ENCODE measurements at places on chromosomes 7 and 10.

DNA sequence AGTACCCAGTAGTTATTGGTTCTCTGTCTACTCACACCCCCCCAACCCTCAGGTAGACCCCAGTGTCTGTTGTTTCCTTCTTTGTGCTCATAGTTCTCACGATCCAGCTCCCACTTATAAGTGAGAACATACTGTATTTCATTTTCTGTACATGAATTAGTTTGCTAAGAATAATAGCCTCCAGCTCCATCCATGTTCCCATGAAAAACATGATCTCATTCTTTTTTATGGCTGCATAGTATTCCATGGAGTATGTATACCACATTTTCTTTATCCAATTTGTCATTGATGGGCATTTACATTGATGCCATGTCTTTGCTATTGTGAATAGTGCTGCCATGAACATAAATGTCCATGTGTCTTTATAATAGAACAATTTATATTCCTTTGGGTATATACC is 2.6 kb upstream of the FRMPD2 start:
- DNase-seq: no peak

DNA sequence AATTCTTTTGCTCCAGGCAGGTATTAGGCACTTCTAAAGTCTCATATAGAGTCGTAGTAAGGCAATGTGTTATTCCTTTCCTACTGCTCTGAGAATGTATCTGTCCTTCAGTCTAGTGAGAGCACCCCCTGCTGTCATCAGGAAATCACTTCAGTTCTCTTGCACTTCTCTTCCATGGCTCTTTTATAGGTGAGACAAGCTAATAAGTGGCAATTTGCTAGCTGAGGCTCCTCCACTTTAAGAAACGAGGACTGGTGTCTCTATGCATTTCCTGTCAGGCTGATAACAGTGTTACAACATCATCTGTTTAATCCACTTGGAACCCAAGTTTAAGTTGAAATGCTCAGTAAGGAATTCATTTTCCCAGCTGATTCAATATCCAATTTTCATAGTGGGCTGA is 350.6 kb downstream of the TFEC start:
- DNase-seq: no peak

- no peak for DNase-seq
Observed at GRCh38 chr7:69814421-69814962, 216.2 kb downstream of the AUTS2 start.

DNA sequence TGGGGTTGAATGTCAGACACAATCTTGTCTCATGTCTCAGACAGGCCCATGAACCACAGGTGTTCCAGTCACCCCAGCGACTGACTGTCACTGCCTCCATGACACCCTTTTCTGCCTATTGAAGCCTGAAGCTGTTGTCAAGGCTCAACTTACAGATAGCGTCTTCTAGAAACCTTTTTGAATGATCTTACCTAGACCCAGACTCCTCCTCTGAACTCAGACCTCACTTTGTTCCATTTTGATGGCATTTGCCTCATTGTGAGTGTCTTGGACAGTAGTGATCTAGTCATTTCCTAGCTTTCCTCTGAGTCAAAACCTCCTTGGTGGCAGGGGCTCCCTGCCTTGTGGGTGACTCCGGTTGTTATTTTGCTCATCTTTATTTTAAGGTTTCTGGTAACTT is 98.3 kb upstream of the AGK start:
- DNase-seq: no peak

GRCh38 chr10:56874950-56875349 is 513.9 kb upstream of the ZWINT start:
- no peak for DNase-seq

- no peak for DNase-seq
Observed at GRCh38 chr10:121864168-121864567, 63.7 kb downstream of the ATE1 start.

DNA sequence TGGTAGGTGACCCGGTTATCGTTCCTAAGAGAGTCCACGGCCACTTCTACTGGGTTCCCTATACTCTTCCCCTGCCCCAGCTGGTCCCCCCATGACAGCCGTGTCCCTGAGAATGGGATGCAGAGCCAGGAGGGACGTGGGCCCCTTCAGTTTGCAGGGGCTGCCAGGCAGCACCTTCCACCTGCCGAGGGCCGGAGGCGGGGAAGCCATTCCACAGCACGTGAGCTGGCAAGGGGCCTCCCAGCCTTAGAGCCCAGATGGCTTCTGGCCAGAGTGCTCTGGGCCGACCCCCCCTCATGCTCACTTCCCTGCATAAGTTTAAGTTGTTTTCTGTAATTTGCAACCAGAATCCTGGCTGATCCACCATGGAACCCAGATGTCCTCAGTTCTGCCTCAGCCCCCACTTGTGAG is 39.0 kb downstream of the DIP2C start:
- no peak for DNase-seq

GRCh38 chr7:4240042-4240441 is 442.1 kb upstream of the FOXK1 start:
- no peak for DNase-seq

GRCh38 chr7:24922099-24922773 is 57.7 kb downstream of the OSBPL3 start:
- DNase-seq: no peak

- DNase-seq: no peak
Observed at GRCh38 chr10:50740293-50740648, 535 bp downstream of the ASAH2B start.

- DNase-seq: no peak
Observed at GRCh38 chr7:32048970-32049491, 21.2 kb downstream of the PDE1C start.

- no peak for DNase-seq
Observed at GRCh38 chr10:72171175-72171630, 44.6 kb upstream of the ANAPC16 start.

DNA sequence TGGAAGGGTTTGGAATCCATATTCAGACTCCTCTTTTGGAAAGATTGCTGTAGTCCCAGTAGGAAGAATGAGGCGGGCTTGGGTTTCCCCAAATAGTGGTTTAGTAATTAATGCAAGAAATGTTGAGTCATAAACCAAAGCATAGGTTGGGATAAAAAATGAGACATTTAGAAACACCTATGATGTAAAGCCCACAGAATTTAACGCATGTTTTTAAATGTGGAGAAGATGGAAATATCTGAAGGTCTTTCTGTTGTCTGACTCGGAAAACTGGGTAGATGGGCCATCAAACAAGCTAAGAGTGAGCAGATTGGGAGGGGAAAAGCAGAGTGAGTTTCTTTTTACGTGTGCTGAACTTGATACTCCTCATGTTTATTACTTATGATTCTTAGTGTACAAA is 62.2 kb downstream of the LANCL2 start:
- DNase-seq: no peak
